ENCODE measurements at places on chromosomes 3 and 15. TPM values are rescaled to one million over a fixed set of nuclear protein-coding genes. Genes with fewer than 3 reads are reported as not detected.

DNA sequence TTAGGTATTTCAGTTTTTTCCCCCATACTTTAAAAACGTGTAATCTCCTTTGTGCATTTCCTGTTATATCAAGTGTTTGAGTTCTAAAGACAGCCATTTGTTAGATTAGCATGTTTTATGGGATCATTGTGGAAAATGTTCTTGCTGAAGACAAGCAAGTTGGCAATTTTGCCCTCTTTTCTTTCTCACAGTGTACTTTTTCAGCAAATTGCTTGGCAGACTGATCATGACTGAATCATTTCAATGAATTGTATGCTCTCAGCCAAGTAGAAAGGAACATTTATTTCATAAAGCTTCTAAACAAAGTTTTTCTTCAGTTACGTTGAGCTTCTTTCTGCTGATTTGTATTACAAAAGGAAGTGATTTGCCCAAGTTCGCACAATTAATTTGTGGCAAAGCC lies 51.6 kb downstream of the ATG7 start:
- DNase-seq: no peak

Gene SNURF
- total RNA-seq: 30.3 TPM

- no peak for DNase-seq
Observed at GRCh38 chr3:189139611-189139940, 32.2 kb upstream of the TPRG1 start.

Gene DNAJC13
- total RNA-seq: 71.4 TPM

Gene EBLN2
- 8.3 TPM for total RNA-seq

DNA sequence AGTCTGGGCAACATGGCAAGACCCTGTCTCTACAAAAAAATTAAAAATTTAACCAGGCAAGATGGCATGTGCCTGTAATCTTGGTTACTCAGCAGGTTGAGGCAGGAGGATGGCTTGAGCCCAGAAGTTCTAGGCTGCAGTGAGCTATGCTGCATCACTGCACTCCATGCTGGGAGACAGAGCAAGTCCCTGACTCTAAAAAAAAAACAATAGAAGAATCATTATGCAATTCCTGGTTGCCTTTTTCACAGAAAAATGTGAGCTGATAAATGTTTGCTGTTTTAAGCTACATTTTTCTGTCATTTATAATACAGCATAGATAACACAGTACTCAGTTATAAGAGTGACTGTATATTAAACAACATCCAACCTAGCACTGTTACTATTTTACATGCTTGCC lies 148.8 kb downstream of the SCAPER start:
- no peak for DNase-seq

GRCh38 chr3:34183611-34184340 lies 385.3 kb downstream of the PDCD6IP start:
- no peak for DNase-seq

- no peak for DNase-seq
Observed at GRCh38 chr3:84968701-84969235, 10.0 kb downstream of the CADM2 start.

Gene ITGA11
- total RNA-seq: 10.3 TPM

GRCh38 chr3:119295816-119296726 lies 1.9 kb downstream of the ARHGAP31 start:
- DNase-seq: no peak

Gene ZCWPW2
- 3.3 TPM for total RNA-seq

- no peak for DNase-seq
Observed at GRCh38 chr3:30042916-30043555, 563.4 kb upstream of the TGFBR2 start.

GRCh38 chr15:43204016-43204901 lies 16.6 kb downstream of the EPB42 start:
- peak; percentile 70 for DNase-seq

Gene MYEF2
- total RNA-seq: 49.8 TPM

- no peak for DNase-seq
Observed at GRCh38 chr3:41502023-41502422, 302.7 kb downstream of the CTNNB1 start.

DNA sequence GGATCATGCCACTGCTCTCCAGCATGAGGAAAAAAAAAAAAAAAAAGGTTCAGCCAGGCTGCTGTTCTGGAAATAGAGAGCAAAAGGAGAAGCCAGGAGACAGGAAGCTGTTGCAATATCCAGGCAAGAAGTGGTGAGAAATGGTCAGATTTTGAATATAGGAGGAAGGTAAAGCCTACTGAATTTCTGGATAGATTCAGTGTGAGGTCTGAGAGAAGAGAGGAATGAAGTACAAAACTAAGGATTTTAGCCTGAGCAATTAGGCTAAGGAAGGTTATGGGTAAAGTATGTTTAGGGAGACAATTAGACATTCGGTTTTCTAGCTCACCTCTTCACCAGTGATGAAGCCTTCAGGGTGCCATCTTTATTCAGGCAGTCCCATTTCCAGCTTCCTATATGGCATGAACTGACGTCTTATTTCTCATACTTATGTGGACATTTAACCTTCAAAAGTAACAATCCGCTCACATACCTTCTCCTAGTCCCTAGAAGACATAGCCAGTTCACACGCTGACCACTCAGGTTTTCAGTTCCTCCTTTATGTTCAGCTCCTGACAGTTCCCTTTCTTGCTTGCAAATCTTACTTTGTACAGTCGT lies 57.2 kb downstream of the KIF9 start:
- DNase-seq: no peak

Gene WDR93
- not detected for total RNA-seq

GRCh38 chr15:92449476-92449875 lies 55.8 kb downstream of the ST8SIA2 start:
- no peak for DNase-seq

Gene ITGB5
- total RNA-seq: 138 TPM

Gene PRR23C
- total RNA-seq: not detected

DNA sequence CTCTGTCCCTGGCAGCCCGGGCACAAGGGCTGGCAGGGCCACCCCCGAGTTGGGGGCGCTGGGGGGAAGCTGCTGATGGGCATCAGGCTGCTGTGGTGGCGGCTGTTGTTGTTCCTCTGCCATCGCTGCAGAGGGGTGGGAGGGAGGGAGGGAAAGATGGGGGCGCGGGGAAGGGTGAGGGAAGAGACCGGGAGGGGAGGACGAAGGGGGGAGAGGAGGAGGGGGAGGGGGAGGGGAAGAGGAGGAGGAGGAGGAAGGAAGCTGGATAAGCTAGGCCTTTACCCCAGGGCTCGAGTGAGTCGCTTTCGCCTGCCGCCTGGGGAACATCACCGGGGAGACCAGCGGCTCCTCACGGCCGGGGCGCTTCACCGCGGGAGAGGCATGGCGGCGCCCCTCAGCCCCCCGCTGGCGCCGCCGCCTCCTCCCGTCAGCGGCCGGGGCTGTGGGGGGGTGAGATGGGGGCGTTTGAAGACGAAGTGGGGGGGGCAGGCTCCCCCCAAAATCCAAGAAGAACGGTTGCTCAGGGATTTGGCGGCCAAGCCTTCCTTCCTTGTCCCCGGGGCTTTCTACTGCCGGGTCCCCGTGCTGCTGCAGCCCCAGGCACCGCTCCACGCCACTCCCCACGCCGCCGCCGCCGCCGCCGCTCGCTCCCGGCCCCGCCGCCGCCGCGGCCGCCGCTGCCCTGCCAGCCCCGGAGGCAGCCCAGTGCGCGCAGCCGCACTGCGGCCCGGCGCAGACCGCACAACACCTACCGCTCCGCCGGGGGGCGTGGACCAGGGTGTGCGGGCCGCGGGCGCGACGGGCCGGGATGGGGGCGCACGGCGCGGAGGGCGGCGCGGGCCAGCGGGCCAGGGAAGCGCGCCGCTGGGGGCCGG lies at the start of gene RFX7:
TSS of gene RFX7 (minus strand) at position 717 of the 875 bp plus-strand sequence. CDS start at position 123, 594 bp downstream.
- DNase-seq: peak; percentile 80

DNA sequence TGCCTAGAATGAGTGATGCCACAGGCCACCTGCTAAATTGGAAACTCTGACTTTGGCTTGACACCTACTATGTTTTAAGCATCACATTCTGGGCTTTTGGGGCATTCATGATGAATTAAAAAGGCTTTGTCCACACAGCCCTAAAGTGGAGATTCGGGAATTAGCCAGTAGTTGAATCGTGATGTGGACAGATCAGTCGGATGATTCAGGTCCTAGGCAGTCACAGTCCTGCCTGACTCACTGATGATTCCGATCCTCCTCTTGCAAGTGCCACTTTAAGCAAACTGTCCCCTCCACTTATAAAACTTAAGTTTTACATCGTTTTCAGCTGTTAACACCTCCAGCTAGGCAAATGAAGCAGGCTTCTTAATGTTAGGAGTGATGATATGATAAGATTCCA lies 75.3 kb downstream of the SYNPR start:
- no peak for DNase-seq

Gene FGD5
- total RNA-seq: 57.4 TPM

Gene CRYBG3
- total RNA-seq: 59.3 TPM

Gene WDR49
- total RNA-seq: 1.3 TPM

- DNase-seq: no peak
Observed at GRCh38 chr3:143298380-143298779, 178.8 kb downstream of the CHST2 start.

DNA sequence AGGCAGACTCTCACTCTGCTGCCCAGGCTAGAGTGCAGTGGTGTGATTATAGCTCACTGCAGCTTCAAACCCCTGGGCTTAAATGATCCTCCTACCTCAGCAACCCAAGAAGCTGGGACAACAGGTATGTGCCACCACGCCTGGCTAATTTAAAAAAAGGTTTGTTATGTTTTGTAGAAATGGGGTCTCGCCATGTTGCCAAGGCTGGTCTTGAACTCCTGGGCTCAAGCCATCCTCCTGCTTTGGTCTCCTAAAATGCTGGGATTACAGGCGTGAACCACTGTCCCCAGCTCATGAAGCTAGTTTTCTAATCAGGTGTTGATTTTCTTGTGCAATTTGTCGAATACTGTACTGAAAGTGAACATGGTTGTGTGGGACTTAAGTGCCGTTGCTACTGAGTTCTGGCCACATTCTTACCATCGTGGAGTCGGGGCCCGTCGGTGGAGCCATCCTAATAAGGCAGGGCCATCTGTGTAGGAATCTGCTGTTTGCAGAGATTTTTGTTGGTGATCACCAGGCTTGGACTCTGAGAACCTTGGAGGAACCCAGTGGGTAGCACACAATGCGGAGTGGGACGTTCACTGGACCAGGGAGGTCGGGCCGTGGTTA lies 193.2 kb downstream of the GOLGA6L6 start:
- no peak for DNase-seq

Data from sciatic nerve (tissue), 2 donors.